ENCODE measurements at places on chromosomes 4 and X. TPM values are rescaled to one million over a fixed set of nuclear protein-coding genes. Genes with fewer than 3 reads are reported as not detected.

Gene MAGEA1
- not detected for total RNA-seq

DNA sequence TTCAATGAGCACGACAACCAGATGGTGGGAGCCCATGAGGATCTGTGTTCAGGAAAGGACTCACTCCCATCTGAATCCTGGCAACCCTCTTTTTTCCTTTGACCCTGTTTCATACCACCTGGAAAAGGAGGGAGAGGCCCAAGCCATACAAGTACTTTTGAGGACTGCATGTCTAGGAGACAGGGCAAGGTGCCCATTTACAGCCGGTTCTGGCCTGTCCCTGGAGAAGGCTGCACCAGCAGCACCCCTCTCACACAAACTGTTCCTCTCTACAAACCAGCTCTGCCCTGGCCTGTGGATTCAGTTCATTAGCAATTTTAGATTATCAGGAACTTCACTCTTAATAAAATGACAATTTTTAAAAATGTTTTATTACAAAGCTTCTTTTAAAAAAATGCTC lies 57.5 kb downstream of the HADH start:
- no peak for ATAC-seq

- no peak for ATAC-seq
Observed at GRCh38 chr4:1318046-1318375, 28.3 kb downstream of the MAEA start.

DNA sequence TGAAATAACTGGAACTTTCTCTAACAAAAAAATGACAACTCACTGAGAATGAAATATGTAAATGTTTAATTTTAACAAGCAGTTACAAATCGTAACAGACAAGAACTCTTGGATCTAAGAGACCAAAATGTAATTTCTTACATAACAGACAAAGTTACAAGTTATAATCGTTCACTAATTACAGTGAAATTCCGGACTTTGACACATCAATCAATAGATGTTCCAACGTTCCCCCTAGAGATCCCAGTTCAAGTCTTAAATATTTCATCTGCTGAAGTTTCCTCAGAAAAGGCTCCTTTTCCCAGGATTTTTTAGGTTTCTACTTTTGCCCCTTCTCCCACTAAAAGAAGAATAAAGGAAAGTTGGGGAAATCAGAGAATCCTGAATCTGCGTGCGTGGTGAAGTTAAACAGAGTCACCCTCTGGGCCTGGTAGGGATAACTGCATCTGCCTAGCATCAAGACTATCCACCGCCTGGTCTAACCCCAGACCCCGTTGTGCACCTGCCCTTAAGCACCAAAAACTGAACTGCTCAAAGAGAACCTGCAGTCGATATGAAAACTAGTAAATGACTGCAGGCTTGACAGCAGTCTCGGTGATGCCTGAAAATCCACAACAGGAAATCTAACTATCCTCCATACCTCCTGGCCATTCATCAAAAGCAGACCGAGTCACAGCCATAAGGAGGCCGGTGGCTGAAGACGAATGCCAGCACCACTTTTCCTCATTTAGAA lies 2.3 kb downstream of the IRF2 start:
- ATAC-seq, result no peak

Measured in esophagus mucosa (tissue), 1 donor.